Astrocyte (in vitro differentiated cells and primary cell): ENCODE measurements at places on chromosomes 2 and 18. TPM values are rescaled to one million over a fixed set of nuclear protein-coding genes. Genes with fewer than 3 reads are reported as not detected.

The GALNT3 gene
- total RNA-seq, result 16.4 and 19.9 TPM in 2 replicates

The TMEM150A gene
- 20.4 and 22.2 TPM in 2 replicates for total RNA-seq

The SP110 gene
- total RNA-seq, result 61.7 and 69.3 TPM in 2 replicates

DNA sequence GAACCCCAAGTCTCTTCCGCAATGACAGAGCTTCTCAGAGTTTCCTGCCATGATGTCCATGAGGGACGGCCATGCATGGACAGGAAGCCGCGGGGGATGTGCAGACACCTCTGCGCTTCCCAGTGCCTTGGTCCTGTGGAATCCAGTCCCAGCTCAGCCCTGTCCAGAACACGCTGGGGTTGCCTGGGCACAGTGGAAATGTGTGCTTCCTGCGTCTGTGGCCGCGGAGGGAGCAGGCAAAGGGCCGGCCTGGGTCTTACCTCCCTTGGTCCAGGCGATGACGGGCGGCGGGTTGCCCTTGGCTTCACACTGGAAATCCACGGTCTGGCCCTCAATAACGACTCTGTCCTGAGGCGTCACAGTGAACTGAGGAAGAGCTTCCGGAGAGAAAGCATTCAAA, 79.6 kb downstream of the PXDN start:
- H3K4me1 ChIP-seq, result no peaks in the 10 kb centered on the region
- no peak overlapping the region for H3K4me3 ChIP-seq
- H3K27me3 ChIP-seq, result no peaks in the 10 kb centered on the region
- no peak overlapping the region for H3K27ac ChIP-seq
- H3K36me3 ChIP-seq, result peaks cover 62% of the 10 kb centered on the region
- DNase-seq, result no peak

GRCh38 chr2:71713581-71714580, 260.5 kb downstream of the DYSF start:
- no peak overlapping the region for H3K4me3 ChIP-seq
- peaks cover 3% of the 10 kb centered on the region for H3K27me3 ChIP-seq
- DNase-seq, result peak; percentile 18
- no peaks in the 10 kb centered on the region for H3K36me3 ChIP-seq
- no peak overlapping the region for H3K27ac ChIP-seq

- H3K4me3 ChIP-seq, result no peak overlapping the region
- peaks cover under 1% of the 10 kb centered on the region for H3K4me1 ChIP-seq
- H3K27ac ChIP-seq, result no peak overlapping the region
- no peaks in the 10 kb centered on the region for H3K36me3 ChIP-seq
- no peaks in the 10 kb centered on the region for H3K27me3 ChIP-seq
Measured at GRCh38 chr18:79917169-79917852, 34.1 kb downstream of the SLC66A2 start.

DNA sequence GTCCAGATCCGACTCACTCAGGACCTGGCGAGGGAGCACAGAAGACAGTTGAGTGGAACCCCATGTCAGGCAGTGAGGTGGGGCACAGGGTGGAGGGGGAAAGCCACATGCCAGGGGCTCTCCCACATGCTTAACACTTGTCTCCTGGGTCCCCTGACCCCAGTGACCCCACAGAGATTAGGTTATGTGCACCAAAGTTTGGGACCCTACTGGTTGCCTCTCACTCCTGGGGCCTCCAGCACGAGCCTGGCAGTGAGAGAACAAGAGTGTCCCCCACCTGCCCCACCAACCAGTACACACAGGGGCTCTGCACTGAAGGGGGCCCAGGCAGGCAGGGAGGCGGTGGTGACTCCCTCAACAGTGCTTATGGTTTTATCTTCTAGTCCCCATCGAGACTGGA, 58.3 kb downstream of the CIB4 start:
- no peak overlapping the region for H3K27ac ChIP-seq
- H3K27me3 ChIP-seq, result peaks cover 61% of the 10 kb centered on the region
- no peak for DNase-seq
- no peaks in the 10 kb centered on the region for H3K36me3 ChIP-seq
- no peak overlapping the region for H3K4me3 ChIP-seq
- no peaks in the 10 kb centered on the region for H3K4me1 ChIP-seq

DNA sequence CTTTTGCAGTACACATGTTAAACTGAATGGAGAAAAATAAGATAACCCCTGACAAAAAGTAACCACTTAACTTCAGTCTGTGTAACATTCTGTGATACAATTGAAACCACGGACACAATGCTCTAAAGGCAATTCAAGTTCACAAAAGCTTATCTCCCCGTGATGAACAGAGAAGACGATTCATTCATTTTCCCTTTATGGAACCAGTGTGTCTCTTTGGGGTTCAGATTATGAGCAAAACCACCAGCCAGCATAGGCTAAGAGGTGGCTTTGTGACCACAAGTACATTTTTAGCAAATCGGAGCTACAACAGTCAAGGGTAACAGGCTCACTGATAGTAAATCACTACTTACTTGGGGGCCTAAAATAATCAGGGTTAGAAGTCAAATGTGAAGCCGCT, 120.6 kb upstream of the SMAD7 start:
- no peaks in the 10 kb centered on the region for H3K4me1 ChIP-seq
- no peaks in the 10 kb centered on the region for H3K36me3 ChIP-seq
- H3K27me3 ChIP-seq, result no peaks in the 10 kb centered on the region
- no peak overlapping the region for H3K4me3 ChIP-seq

DNA sequence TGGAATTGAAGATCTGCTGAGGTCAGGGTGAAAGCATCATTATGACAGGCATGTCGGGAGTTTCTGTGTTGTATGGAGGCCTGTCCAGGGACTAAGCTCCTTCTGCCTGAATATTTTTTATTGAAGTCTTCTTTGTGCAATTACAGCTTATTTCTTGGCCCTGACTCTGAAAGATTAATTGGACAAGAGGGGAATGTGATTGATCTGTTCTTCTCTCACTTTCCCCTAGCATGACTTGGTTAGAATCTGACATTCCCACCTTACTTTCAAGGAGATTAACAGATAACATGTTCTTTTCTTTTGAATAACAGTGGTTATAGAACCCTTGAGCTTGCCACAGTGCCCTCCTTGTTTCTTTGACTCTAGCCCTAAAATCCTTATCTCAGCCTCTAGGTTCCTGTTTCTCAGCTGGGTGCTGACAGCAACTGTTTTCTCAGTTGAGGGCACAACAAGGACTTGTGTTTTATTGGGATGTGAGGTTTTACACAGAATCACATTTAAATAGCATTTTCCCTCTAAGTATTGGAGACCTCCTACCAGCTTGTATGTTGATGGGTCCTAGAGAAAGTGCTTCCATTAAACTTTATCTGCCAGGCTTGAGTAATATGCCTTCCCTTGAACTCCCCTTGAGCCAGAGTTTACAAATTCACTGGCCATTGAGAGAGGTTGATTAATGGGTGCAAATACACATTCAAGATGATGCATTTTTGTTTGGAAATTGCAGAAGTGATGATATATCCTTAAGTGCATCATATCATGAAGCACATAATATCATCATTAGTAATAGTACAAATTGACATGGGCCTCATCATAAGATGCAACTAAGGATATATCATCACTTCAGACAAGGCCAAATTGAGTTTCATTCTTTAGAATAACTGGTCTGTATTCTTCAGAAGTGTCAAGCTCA, 12.5 kb downstream of the TTLL4 start:
- H3K27me3 ChIP-seq, result no peaks in the 10 kb centered on the region
- H3K4me3 ChIP-seq, result no peak overlapping the region
- DNase-seq, result no peak
- no peak overlapping the region for H3K27ac ChIP-seq

- no peaks in the 10 kb centered on the region for H3K36me3 ChIP-seq
- no peak overlapping the region for H3K27ac ChIP-seq
- no peaks in the 10 kb centered on the region for H3K27me3 ChIP-seq
- no peak for DNase-seq
- no peak overlapping the region for H3K4me3 ChIP-seq
Measured at GRCh38 chr2:44079686-44080085, 83.9 kb upstream of the LRPPRC start.

DNA sequence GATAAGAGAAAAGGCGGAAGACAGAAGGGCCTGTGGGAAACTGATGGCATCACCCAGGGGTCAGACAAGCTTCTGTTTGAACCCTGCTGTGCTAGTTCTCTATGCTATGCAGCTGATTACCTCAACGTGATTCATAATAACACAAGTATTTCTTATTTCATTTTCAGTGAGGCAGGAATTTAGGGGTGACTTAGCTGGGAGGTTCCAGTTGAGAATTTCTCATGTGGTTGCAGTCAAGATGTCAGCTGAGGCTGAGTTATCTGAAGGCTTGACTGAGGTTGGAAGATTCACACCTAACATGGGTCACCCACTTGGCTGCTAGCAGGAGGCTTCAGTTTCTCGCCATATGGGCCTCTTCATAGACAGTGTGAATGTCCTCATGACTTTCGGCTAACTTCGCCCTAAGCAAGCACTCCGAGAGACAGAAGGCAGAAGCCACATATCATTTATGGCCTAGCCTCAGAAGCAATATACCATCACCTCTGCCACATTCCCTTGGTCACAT, 34.0 kb upstream of the TMEM131 start:
- peak overlapping the region; percentile 63 for H3K27ac ChIP-seq
- no peaks in the 10 kb centered on the region for H3K36me3 ChIP-seq
- H3K4me1 ChIP-seq, result peaks cover 19% of the 10 kb centered on the region
- no peak overlapping the region for H3K4me3 ChIP-seq
- peak; percentile 47 for DNase-seq

- no peak for DNase-seq
- no peak overlapping the region for H3K27ac ChIP-seq
- no peak overlapping the region for H3K4me3 ChIP-seq
- peaks cover 7% of the 10 kb centered on the region for H3K4me1 ChIP-seq
- no peaks in the 10 kb centered on the region for H3K27me3 ChIP-seq
- no peaks in the 10 kb centered on the region for H3K36me3 ChIP-seq
Measured at GRCh38 chr2:171394164-171394740, 39.5 kb downstream of the METTL8 start.

DNA sequence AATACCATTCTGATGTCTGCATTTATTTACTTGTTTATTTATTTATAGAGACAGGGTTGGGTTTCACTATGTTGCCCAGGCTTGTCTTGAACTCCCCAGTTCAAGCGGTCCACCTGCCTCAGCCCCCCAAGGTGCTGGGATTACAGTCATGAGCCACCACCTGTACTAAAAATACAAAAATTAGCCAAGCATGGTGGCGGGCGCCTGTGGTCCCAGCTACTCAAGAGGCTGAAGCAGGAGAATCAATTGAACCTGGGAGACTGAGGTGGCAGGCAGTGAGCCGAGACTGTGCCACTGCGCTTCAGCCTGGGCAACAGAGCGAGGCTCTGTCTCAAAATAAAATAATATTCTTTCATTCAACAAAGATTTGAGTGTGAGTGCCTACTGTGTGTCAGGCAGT, 2.0 kb upstream of the ATP8B1 start:
- H3K27me3 ChIP-seq, result no peaks in the 10 kb centered on the region
- no peak for DNase-seq
- no peak overlapping the region for H3K4me3 ChIP-seq
- no peaks in the 10 kb centered on the region for H3K36me3 ChIP-seq
- H3K27ac ChIP-seq, result no peak overlapping the region
